ENCODE measurements at places on chromosomes 16 and 17. TPM values are rescaled to one million over a fixed set of nuclear protein-coding genes. Genes with fewer than 3 reads are reported as not detected.

LGALS9B gene
- 25.8 TPM for total RNA-seq

DNA sequence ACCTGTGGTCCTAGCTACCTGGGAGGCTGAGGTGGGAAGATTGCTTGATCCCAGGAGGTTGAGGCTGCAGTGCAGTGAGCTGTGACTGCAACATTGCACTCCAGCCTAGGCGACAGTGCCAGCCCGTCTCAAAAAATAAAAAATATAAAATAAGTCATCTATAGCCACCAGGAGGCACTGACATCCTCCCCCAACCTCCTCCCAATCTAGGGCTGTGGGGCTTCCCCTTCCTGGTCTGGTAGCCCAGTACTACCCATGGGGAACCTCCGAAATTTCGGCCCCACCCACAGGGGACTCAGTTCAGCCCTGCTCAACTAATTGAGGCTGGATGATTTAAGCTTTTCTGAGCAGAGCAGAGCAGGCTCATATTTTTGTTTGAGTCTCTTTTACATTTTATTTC is 3.2 kb downstream of the ZSCAN10 start:
- no peaks in the 10 kb centered on the region for H3K36me3 ChIP-seq
- no peak overlapping the region for H3K4me3 ChIP-seq
- no peak for DNase-seq
- H3K4me1 ChIP-seq = no peaks in the 10 kb centered on the region
- H3K27me3 ChIP-seq = no peaks in the 10 kb centered on the region

DNA sequence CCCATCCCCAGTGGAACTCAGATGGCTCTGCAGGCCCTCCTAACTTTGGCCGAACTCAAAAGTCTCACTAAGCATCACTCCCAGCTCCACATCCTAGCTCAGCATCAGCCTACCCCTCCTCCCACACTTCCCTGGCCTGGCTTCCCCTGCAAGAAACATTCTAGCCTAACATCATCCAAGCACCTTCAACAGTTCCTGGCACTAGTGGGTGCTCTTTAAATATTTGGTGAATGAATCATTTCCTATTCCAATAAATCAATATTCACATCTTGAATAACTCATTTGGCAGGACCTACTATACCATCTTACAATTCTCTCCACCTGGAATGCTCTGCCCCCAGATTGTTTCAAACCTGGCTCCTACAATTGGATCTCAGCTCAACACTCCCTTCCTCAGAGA is 11.0 kb upstream of the BBS2 start:
- H3K4me1 ChIP-seq = no peaks in the 10 kb centered on the region
- H3K27me3 ChIP-seq = no peaks in the 10 kb centered on the region
- no peaks in the 10 kb centered on the region for H3K36me3 ChIP-seq
- no peak for DNase-seq
- H3K27ac ChIP-seq = no peak overlapping the region

DNA sequence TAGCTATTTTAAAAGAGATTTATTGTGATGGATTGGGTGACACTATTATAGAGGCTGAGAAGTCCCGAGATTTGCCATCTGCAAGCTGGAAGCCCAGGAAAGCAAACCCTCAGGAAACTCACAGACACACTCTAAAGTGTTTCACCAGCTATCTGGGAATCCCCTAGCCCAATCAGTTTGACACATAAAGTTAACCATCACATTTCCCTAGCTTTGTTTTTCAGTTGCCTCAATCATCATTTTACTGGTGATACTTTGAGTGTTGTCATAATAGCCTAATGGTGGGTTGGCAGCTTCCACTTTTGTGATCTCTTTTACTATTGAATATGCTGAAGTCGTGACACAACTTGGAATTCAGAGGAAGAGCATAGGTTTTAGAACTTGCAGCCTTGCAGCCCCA is 1.8 kb downstream of the SGF29 start:
- no peaks in the 10 kb centered on the region for H3K27me3 ChIP-seq
- no peak for DNase-seq
- no peak overlapping the region for H3K27ac ChIP-seq
- no peak overlapping the region for H3K4me3 ChIP-seq
- peaks cover 4% of the 10 kb centered on the region for H3K4me1 ChIP-seq

DNA sequence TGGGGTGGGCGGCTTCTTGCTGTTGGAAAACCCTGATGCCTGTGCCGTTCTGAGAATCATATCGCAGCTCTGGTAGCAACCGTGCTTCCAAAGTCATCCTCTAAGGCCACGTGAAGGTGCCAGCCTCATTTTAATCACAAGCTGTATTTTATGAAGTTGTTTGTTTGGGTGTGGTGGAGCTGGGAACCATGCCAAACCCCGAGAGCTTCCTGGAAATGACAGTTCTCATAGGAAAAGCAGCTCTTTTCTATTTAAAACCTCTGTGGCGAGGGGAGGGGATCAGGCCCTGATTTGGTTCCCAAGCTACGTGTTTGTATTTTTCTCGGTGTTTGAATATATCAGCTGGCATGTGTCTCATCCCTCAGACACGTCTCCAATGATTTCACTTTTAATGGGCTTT is 21.7 kb downstream of the KNOP1 start:
- peak; percentile 93 for DNase-seq
- H3K4me3 ChIP-seq = no peak overlapping the region
- H3K4me1 ChIP-seq = peaks cover 30% of the 10 kb centered on the region

DNA sequence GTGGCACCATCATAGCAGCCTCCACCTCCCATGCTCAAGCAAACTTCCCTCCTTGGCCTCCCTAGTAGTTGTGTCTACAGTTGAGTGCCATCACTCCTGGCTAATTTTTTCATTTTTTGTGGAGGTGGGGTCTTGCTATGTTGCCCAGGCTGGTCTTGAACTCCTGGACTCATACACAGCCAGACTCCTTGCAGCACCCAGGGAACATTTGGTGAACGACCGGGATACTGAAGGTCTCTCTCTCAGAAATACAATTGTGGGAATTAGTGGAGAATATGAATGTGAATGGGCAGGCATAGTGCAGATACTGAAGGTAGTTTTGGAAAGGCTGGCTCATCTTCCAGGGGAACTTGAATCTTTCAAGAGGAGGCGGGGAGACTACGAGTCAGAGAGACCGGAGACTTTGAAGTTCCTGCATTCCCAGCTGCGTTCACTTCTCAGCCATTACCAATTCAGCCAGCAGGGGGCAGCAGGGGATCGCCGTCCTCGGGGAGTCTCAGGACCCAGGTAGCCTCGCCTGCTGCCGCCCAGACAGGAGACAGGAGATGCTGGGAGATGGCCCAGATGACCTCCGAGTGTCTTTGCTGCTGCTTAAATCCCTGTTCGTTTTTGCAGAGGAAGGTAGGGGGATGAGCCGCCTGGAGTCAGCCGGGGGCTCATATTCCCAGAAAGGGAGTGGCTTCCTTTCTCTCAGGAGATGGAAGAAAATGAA is 68.6 kb downstream of the HAPSTR1 start:
- no peak overlapping the region for H3K4me3 ChIP-seq
- no peak overlapping the region for H3K27ac ChIP-seq
- DNase-seq = peak; percentile 67
- H3K36me3 ChIP-seq = no peaks in the 10 kb centered on the region

- no peak overlapping the region for H3K27ac ChIP-seq
- DNase-seq = no peak
- H3K27me3 ChIP-seq = no peaks in the 10 kb centered on the region
- no peak overlapping the region for H3K4me3 ChIP-seq
Measured at GRCh38 chr16:65842067-65842466, 524.4 kb upstream of the CDH5 start.

CD300H gene
- 0.45 TPM for total RNA-seq

GRCh38 chr17:2057760-2058585 is 3.1 kb downstream of the HIC1 start:
- DNase-seq = no peak
- H3K4me1 ChIP-seq = peaks cover 13% of the 10 kb centered on the region
- no peaks in the 10 kb centered on the region for H3K36me3 ChIP-seq
- H3K27ac ChIP-seq = peak overlapping the region; percentile 50
- peaks cover 35% of the 10 kb centered on the region for H3K27me3 ChIP-seq

DNA sequence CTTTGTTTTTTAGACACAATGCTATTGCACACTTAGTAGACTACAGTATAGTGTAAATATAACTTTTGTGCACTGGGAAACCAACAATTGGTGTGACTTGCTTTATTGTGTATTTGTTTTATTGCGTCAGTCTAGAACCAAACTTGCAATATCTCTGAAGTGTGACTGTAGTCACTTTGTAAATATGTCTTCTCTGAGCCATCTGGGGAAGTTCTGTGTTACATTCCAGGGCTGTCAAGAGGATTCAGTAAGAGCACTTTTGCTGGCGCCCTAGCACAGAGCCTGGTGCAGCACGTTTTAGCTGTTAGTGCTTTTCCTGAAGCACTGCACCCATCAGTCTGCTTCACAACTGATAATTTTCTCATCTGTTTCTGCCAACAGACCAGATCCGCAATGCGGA is 73.2 kb downstream of the NT5M start:
- no peak for DNase-seq
- no peak overlapping the region for H3K4me3 ChIP-seq
- no peaks in the 10 kb centered on the region for H3K27me3 ChIP-seq
- H3K36me3 ChIP-seq = no peaks in the 10 kb centered on the region
- no peaks in the 10 kb centered on the region for H3K4me1 ChIP-seq

GRCh38 chr16:20844054-20844453 is 37.7 kb downstream of the REXO5 start:
- no peak overlapping the region for H3K27ac ChIP-seq
- no peaks in the 10 kb centered on the region for H3K4me1 ChIP-seq
- no peak overlapping the region for H3K4me3 ChIP-seq

RNF43 gene
- 38.5 TPM for total RNA-seq

MT1G gene
- 995 TPM for total RNA-seq

CDC6 gene
- 8.5 TPM for total RNA-seq

- no peak overlapping the region for H3K27ac ChIP-seq
- no peaks in the 10 kb centered on the region for H3K27me3 ChIP-seq
- DNase-seq = no peak
- no peaks in the 10 kb centered on the region for H3K4me1 ChIP-seq
- H3K36me3 ChIP-seq = no peaks in the 10 kb centered on the region
Measured at GRCh38 chr17:12296209-12296625, 275.5 kb downstream of the MAP2K4 start.

- peak overlapping the region; percentile 79 for H3K27ac ChIP-seq
- H3K27me3 ChIP-seq = no peaks in the 10 kb centered on the region
- H3K4me1 ChIP-seq = peaks cover 45% of the 10 kb centered on the region
- no peaks in the 10 kb centered on the region for H3K36me3 ChIP-seq
- peak; percentile 77 for DNase-seq
- H3K4me3 ChIP-seq = no peak overlapping the region
Measured at GRCh38 chr17:76268015-76268749, 3.0 kb downstream of the UBALD2 start.

OGFOD3 gene
- total RNA-seq = 40.8 TPM

- DNase-seq = no peak
- H3K4me1 ChIP-seq = no peaks in the 10 kb centered on the region
- no peaks in the 10 kb centered on the region for H3K36me3 ChIP-seq
- H3K27me3 ChIP-seq = no peaks in the 10 kb centered on the region
- H3K27ac ChIP-seq = no peak overlapping the region
- no peak overlapping the region for H3K4me3 ChIP-seq
Measured at GRCh38 chr16:30565526-30565925, 6.0 kb downstream of the ZNF688 start.

PTGES3L gene
- 2.4 TPM for total RNA-seq

DNA sequence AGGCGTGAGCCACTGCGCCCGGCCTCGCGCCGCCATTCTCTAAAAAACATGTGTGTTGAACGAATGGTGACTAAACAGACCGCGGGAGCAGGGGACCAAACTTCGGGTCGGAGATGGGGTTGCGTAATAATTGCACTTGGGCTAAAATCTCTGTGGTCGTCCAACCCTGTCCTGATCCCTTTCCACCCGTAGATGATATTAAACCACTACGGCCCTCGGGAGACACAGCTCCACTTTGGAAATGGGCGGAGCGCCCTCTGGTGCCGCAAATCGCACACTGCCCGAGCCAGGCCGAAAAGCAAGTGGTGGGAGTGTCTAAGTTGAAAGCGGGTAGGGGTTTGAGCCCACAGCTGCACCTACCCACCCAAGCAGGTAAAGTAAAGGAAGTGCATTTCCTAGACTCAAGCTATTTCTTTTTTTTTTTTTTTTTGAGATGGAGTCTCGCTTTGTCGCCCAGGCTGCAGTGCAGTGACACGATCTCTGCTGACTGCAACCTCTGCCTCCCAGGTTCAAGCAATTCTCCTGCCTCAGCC is 17.0 kb downstream of the CAVIN1 start:
- no peaks in the 10 kb centered on the region for H3K27me3 ChIP-seq
- peak; percentile 88 for DNase-seq
- H3K4me3 ChIP-seq = no peak overlapping the region

DNAAF8 gene
- 0.69 TPM for total RNA-seq

DNA sequence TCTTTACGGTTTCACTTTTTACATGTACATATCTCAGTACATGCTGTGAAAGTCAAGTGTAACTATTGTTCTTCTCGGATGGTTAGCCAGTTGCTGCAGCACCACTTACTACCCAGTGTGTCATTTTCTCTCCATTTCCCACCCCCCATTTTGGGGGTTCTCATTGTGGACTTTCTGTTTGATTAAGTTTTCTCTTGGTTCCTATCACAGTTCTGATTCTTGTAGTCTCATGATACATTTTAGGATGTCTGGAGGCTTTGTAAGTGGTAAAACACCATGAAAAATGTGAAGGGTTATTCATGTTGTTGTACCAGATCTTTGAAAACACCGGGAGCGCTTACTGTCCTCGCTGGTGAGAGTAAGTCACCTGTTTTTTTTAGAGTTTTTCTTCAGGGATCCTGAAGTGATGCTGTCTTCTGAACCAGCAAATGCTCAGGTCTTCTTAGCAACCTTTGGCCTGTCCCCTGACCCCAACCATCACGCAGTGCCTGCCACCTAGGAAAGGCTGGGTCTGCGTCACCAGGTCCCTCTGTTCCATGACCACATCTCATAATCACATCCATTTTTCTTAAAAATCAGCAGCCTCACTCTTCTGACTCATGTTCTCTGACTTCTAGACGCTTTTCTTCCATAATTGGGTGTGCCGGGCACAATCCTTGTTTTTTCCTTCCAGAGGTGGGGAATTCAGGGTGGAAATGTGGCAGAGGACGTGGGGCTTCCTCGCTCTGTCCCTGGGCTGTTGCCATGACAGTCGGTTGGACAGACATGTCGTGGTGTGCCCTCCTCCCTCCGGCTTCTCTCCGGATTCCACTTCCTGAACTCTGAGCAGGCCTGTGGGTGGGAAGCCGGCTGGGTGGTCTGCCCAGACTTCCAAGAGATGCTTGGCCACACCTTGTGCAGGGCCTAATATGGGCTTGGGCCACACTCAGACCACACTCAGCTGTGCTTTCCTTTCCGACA is 102.6 kb downstream of the NTN1 start:
- no peaks in the 10 kb centered on the region for H3K27me3 ChIP-seq
- H3K4me1 ChIP-seq = no peaks in the 10 kb centered on the region
- DNase-seq = no peak
- no peak overlapping the region for H3K27ac ChIP-seq

DNA sequence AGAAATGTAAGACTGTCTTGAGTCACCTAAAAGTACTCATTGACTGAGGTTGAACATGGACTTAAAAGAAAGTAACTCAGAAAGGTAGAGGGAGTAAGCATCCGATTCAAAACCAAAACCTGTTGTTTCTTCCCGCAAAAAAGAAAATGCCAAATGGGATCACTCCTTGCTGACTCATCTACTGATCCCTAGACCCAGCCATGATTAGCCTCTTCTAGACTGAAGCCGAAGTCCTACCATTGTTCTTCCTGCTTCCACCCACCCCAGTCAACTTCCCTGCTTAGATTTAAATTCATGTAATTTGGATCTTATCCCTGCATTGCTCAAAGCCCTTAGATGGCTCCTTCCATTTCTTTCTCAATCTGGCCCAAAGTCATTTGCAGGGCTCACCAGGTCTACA is 760.5 kb upstream of the SOX9 start:
- no peaks in the 10 kb centered on the region for H3K27me3 ChIP-seq
- no peak overlapping the region for H3K27ac ChIP-seq
- H3K4me3 ChIP-seq = no peak overlapping the region
- no peak for DNase-seq
- no peaks in the 10 kb centered on the region for H3K36me3 ChIP-seq

Measured in colonic mucosa (tissue), 4 donors.